Mononuclear cell (primary cell): ENCODE measurements at places on chromosomes 1 and 21. TPM values are rescaled to one million over a fixed set of nuclear protein-coding genes. Genes with fewer than 3 reads are reported as not detected.

OR2T35 gene
- total RNA-seq = 0.42 TPM

ENAH gene
- 0.52 TPM for total RNA-seq

TTC39A gene
- 0.10 TPM for total RNA-seq

AMY1B gene
- total RNA-seq = not detected
